ENCODE measurements at places on chromosomes 16 and 17. TPM values are rescaled to one million over a fixed set of nuclear protein-coding genes. Genes with fewer than 3 reads are reported as not detected.
A peak's percentile ranks its signal among the peaks of the same experiment; 100 is the strongest.

EVPL gene
- 23.5 TPM for total RNA-seq

GRCh38 chr16:11181242-11181898 lies 74.6 kb downstream of the SOCS1 start:
- DNase-seq: no peak

DNA sequence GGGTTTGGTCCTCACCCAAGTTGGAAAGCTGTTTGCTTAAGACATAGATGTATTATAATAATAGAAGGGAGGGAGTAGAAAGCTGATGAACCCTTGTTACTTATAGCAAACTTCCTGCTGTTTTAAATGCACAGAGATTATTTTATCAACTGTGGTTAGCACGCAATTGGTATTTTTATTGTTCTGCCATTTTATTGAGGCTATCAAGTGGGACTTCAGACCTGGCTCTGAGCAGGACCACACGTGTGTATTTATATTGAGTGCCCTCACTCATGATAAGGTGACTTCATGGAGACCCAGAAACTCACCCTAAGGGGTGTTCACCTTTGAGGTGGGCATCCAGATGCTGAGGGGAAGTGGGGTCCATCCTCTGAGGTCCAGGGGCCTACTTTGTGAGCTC lies 17.0 kb downstream of the KLHL36 start:
- no peak for DNase-seq

- DNase-seq: no peak
These were observed 22.1 kb downstream of the HS3ST6 start for GRCh38 chr16:1895949-1896675.

- peak; percentile 97 for DNase-seq
These were observed 1.5 kb downstream of the HCFC1R1 start for GRCh38 chr16:3022208-3022683.

SBK1 gene
- 2.5 TPM for total RNA-seq
